ENCODE measurements at places on chromosomes 3 and 15.

DNA sequence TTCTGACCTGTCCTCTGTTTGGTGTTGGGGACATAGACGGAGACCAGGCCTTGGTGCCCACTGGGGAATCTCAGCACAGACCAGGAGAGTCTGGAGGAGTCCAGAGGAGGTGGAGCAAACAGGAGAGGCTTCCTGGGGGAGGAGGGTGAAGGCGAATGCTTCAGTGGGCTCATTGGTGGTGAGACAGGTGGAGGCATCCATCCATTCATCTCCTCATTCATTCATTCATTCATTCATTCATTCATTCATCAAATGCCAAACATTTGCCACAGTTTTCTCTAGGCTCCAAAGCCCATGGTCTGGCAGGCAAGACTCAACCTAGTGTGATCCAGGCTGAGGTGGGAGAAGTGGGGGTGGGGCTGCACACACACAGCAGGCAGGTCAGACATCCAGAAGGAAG is 7.9 kb upstream of the LINGO1 start:
- no peak for DNase-seq

DNA sequence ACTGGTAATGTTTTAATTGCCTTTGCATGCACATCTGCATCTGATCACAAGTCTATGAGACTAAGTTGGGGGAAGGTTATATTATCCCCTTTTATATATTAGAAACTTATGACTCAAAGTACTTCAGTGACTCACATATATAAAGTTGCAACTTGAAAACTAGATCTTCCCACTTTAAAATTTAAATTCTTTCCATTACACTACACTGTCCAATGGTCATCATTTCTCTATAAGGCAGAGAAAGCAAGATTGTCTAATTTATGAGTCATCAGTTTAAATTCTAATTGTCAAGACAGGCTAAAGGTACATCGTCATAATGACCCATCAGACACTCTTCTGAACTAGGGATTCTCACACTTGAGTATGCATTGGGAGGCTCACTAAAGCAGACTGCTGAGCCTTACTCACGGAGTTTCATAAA is 37.9 kb downstream of the CPA3 start:
- DNase-seq, result no peak

GRCh38 chr15:63135281-63135680 is 13.6 kb downstream of the LACTB start:
- DNase-seq, result no peak

DNA sequence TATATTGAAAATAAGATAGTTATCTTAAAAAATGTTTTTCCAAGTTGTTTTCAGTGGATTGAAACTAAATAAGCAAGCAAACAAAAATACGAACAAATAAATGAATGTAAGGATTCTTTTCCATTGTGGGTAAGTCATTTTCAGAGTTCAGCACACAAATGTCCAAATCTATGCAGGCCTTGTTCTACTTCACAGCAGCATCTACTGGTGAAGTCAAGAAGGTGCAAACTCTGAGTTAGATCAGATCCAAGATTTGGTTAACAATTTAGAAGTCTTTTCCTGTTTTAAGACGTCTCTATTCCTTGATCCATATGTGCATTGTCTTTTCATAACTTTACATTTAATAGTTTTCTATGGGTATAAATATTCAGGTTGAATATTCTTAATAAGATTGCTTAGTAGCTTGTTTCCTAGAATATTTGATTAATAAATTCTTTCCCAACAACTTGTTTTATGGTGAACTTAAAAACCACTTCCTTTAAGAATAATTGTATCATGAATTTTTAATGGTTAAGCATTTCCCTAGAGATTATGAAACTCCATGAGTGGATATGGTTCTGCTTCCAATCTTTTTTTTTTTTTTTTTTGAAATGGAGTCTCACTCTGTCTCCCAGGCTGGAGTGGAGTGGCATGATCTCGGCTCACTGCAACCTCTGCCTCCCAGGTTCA is 10.5 kb downstream of the PTX3 start:
- no peak for DNase-seq

GRCh38 chr3:196501316-196502044 is 2.1 kb downstream of the RNF168 start:
- DNase-seq, result no peak

DNA sequence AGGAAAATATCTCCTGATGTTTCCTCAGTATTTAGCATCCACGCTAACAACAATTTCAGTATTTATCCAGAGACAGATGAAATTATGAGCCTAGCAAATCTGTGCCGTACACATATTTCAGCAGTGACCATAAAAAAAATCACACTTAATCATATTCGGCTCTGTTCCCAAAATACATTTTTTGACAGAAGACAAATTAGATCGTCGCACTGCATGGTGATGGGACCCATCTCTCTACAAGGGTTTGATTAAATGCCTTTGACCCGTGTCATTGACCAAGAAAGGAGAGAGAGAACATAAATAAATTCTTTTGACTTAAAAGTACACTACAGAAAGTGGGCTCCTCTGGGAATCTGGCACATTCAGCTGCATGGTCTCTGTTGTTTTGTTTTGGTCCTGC is 215.3 kb upstream of the SEMA6D start:
- DNase-seq, result no peak

DNA sequence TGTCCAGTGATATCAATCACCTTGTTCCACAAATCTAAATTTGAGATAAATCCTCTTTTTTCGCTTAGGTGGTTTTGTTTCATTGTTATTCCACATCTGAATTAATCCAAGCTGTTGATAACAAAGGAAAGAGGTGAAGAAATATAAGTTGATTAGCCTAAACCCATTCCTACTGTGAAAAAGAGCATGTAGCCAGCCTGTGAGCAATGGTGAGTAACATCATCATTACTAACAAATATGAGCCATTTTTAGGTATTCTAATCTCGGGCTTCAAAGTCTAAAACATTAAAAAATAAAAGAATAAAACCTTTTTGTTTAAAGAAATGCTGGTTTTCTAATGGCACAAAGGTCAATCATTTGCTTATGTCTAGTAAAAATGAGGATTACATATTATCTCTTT is 52.1 kb upstream of the P3H2 start:
- DNase-seq, result no peak

DNA sequence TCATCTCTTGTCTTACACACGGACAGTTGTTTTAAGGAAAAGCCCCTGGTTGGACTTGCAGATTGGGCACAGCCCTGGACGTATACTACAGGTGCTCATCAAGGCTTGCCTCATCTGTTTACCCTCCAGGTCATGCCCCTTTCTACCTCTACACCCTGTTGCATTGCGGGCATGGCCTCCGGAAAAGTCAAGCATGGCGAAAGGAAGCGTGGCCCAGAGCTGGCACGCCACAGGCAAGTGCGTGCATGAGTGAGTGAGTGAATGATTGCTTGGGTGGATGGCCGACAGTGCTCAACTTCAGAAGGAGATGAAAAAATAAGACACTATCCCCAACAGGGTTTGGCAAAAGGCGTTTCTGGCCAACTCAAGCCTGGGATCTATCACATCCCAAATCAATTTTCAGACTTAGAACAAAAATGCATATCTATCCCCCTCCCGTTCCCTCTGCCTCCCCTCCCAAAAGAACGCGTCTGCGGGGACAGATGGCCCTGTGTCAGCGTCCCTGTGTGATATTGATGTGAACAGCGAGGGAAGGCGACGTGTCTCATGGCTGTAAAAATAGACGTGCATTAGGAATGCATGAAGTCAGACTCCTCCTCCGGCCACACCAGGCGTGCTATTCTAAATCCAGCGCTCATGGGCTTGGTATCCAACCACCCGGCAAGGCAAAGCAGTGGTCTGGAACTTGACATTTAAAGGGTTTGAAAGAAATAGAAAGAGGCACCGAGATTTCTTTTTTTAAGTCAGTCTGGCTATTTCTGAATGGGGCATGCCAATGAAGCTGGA is 96.0 kb downstream of the RPLP1 start:
- no peak for DNase-seq

- peak; percentile 82 for DNase-seq
Observed at GRCh38 chr15:90838139-90838538, 30.2 kb upstream of the FURIN start.

- no peak for DNase-seq
Observed at GRCh38 chr3:72628065-72628464, 220.2 kb downstream of the SHQ1 start.

- no peak for DNase-seq
Observed at GRCh38 chr3:179750720-179751328, 98.0 kb downstream of the USP13 start.

- no peak for DNase-seq
Observed at GRCh38 chr3:171122240-171122639, 95.7 kb upstream of the SLC2A2 start.

GRCh38 chr3:5151586-5151985 is 29.5 kb downstream of the ARL8B start:
- no peak for DNase-seq

GRCh38 chr3:119748991-119749390 is 32.9 kb upstream of the NR1I2 start:
- DNase-seq, result no peak

GRCh38 chr3:15356176-15356575 is 23.8 kb upstream of the SH3BP5 start:
- no peak for DNase-seq

- DNase-seq, result no peak
Observed at GRCh38 chr3:98246142-98246541, 17.9 kb upstream of the OR5H6 start.

DNA sequence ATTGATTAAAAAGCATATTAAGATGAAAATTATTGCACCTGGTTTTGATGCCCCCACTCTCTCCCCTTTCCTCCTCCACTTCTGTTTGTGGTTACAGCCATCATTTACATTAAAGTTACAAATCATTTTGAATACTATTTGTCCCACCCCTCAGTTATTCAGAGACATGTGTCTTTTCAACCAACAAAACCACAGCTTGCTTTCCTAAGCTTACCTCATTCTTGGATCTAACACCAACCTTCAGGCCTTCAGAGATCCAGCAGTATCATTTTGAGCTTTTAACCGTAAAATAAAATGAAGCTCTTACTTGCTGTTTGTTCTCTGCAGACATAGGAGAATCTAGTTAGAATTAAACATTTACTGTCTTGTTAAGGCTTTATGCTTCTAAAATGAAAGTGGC is 4.7 kb downstream of the PXYLP1 start:
- DNase-seq, result no peak

- no peak for DNase-seq
Observed at GRCh38 chr3:140347151-140347550, 330.7 kb upstream of the TRIM42 start.

DNA sequence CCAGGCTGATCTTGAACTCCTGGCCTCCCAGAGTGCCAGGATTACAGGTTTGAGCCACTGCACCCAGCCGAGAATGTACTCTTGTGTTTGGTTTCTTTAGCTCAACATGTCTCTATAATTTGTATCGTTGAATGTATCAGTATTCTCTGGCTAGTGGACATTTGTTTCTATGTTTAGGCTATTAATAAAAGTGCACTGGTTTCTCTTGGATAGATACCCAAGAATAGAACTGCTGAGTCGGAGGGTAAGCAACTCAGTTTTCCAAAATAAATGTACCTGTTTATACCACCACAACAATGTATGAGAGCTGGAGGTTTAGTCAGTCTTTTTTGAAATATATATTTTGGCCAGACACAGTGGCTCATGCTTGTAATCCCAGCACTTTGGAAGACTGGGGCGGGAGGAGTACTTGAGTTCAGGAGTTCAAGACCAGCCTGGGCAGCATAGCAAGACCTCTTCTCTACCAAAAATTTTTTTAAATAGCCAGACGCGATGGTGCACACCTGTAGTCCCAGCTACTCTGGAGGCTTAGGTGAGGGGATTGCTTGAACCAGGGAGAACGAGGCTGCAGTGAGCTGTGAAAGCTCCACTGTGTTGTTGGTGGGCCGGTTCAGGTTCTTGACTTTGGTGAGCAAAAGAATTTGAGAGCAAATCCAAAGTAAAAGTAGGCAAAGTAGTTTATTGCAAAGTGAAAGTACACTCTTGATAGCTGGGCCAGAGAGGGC is 7.7 kb upstream of the IVD start:
- DNase-seq, result no peak

DNA sequence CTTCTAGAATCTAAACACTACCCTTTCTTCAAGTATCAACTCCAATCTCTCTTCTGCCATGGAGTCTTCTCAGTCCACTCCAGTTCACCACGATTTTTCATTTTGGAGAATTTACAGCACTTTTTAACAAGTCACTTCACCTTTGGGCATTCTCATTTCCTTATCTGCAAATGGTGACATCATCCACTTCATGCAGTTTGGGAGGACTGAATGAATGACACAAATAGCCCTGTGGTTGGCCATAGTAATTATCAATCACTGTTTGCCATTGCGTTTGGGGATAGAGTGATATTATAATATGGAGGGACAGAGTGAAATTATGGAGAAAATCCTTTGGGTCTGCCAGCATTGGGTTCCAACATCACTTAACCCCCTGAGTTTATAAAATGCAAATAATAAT is 38.0 kb upstream of the TM4SF1 start:
- DNase-seq, result no peak

- no peak for DNase-seq
Observed at GRCh38 chr3:113255100-113255853, 43.9 kb downstream of the BOC start.

GRCh38 chr15:74314795-74315438 is 52.5 kb downstream of the CYP11A1 start:
- DNase-seq, result no peak

GRCh38 chr3:194508491-194509453 is 22.0 kb upstream of the ATP13A3 start:
- DNase-seq, result no peak

- DNase-seq, result no peak
Observed at GRCh38 chr3:5583920-5584319, 396.4 kb downstream of the EDEM1 start.

GRCh38 chr3:116390318-116390717 is 55.0 kb downstream of the LSAMP start:
- no peak for DNase-seq

- DNase-seq, result no peak
Observed at GRCh38 chr15:74906067-74906449, 593 bp downstream of the FAM219B start.

DNA sequence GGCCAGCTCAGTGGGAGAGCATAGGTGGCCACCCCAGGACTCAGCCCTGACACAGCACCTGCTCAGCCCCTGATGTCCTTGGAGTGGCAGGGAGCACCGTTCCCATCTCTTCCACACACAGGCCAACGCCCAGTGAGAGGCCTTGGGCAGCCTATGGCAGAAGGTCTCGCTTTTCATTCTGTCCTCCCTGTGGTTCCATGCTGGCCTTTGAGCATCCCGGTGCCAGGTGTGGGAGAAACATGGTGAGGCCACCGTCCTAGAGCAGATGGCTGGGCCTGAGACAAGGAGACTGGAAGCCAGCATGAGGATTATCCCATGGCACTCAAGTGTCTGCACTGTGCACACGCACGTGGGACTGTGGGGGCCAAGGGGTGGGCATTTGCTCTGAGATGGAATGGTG is 25.1 kb downstream of the ADCY5 start:
- no peak for DNase-seq

DNA sequence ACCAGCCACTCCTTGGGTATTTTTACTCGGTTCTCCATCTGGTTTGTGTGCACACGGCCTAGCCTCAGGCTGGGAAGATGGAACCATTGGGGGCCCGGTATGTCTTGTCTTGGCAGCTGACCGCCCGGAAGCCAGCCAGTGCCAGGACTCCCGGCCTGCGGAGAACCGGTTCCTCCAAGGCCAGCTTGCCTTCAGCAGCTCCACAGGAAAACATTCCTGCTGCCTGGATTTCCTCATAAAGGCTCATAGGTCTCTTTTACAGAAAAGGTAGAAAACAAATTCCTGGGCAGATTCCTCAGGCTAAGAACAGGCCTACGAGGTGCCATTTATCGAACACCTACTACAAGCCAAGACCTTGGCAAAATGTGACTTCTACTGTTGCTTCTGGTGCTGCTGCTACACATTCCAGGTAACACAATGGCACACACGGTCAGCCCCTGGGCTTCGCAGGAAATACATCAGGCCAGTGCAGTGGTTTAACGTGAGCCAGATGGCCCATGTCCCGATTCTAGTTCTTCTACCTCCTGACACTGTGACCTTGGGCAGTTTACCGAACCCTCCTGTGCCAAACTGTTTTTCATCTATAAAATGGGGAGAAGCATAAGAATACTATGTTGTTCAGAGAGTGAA is 141.8 kb downstream of the OPA1 start:
- DNase-seq, result no peak

All from T-helper 22 cell (primary cell).